ENCODE measurements at places on chromosomes 1 and 21. TPM values are rescaled to one million over a fixed set of nuclear protein-coding genes. Genes with fewer than 3 reads are reported as not detected.

DNA sequence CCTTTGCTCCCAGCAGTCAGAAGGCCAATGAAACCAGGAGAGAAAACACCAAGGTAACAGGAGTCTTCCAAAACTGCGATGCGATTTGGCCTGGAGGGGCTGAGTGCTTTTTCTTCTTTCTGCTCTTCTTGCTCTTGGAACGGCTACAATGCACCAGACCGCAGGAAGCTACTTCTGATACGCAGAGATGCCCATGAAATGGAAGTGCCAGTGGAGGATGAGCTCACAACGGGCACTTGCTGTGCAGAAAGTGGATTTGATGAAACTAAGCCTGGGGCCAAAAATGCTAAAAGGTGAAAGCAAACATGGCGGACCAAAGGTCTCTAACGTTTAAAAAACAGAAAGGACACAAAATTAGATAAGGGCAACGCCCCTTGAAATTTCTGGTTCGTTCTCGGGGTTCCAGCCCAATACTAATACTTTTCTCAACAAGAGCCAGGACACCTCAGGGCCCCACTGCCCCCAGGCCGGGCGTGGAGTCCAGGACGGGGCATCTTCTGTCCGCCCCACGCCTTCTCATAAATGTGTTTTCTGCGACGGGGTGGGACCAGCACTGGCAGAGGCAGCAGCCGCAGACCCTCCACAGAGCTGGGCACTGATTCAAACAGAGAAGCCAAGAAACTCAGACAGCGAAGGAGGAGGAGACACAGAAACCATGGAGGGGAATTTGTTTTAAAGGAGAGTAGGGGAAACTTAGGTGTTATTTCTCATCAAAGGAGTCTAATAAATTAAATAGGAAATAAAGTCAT lies 101.3 kb downstream of the CRYAA start:
- DNase-seq: peak; percentile 51

DNA sequence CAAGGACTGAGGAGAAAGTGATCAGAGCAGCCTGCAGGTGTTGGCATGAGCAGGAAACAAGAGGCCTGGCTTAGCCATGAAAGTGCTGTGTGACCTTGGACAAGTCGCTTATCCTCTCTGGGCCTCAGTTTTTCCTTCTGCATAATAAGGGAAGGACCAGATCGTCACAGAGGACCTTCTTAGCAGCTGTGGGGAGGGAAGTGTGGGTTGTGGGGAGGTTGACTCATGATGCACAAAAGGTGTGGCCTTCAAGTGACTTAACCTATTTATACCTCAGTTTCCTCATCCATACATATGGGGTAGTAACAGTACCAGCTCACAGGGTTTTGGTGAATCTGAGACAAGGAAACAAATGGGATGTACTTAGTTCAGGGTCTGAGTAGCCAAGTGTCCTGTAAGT lies 658.8 kb downstream of the MATN1 start:
- peak; percentile 15 for DNase-seq

Gene FOXO6
- 0.43 TPM for total RNA-seq

GRCh38 chr1:172145231-172145651 lies 275.2 kb upstream of the C1orf105 start:
- DNase-seq: no peak

- DNase-seq: peak; percentile 53
Observed at GRCh38 chr1:54377040-54377691, 29.0 kb downstream of the SSBP3 start.

Gene PCSK9
- total RNA-seq: 23.5 TPM

DNA sequence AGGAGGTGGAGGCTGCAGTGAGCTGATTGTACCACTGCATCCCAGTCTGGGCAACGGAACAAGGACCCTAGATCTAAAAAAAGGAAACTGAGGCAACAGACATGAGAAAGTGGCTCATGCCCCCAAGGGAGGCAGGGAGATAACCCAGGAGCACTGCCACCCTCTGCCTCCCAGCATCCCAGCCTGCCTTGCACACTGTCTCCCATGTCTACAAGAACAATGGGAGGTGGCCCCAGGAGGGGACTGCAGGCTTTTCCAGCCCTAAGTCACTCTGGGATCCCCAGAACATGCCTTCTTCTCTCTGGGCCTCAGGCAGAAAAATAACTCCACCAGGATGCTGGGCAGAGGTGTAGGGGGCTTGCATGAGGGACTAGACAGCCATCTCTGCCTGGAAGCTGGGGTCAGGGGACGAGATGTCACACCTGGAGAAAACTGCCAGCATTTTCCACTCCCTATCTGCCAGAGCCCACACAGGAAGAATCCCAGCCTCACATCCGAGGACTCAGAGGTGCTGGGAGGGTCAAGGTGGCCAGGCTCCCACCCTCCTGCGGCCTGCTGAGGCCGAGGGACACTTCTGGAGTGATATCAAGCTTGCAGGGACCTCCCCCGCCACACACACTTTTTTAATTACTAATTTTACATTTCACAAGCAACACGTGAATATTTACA lies 21.4 kb downstream of the RUNX3 start:
- DNase-seq: peak; percentile 27

Gene CLCA1
- not detected for total RNA-seq

Gene PLA2G2D
- not detected for total RNA-seq

Gene TMPRSS15
- not detected for total RNA-seq

Gene SESN2
- total RNA-seq: 15.6 TPM

GRCh38 chr1:205054013-205054412 lies 11.0 kb downstream of the CNTN2 start:
- no peak for DNase-seq

GRCh38 chr1:101051688-101052638 lies 26.4 kb upstream of the DPH5 start:
- no peak for DNase-seq

DNA sequence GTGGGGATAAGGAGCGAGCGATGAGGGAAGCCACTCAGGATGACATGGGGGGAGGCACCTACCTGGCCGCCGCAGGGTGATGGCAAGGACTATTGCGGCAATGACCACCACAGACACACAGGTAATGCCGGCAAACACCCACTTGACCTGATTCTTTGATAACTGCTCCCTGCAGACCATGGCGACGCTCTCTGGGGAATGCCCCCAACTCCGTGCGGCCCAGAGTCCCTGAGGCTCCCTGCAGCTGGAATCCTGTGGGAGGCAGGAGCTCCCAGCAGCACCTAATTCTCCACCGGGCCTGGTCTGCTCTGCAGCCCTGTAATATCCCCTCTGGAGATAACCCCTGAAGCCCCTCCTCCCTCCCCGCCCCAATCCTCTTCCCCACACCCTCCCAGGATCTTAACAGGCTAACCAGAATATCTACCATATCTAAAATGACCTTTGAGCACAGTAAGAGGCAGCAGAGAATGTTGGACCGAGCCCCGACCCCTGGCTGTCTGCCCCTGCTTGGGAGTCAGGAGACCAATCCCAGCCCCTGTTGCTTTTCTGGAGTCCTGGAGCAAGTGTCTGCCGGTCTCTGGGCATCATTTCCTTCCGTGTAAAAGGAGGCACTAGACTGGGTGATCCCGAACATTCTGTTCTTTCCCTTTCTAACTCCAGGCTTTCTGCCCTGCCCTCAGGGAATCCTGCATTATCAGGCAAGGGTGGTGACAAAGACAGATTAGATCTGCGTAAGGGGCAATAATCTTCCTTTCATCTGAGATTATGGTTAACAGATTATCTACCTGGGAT lies at the start of gene FAM151A:
FAM151A (minus strand) TSS at position 310 of the 792 bp plus-strand sequence; CDS start at position 180, 130 bp downstream.
- DNase-seq: no peak

Gene IQGAP3
- total RNA-seq: 1.3 TPM

DNA sequence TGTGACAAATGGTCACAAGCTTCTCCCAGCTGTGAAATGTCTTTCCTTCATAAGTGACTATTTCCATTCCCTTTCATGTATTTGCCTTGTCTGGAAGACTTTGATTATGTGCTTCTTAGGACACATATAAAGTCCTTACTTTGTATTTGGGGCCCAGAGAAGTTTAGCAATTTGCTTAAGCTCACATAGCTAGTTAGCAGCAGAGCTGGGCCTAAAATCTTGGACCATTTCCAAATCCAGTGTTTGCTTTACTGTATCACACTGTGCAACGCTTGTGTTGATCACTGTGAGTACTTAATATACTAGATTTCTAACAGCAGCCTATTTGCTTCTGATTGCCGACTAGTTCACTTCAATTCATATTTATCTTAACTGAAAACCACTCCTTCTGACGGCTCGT lies 2.2 kb upstream of the KCNA3 start:
- no peak for DNase-seq

- peak; percentile 73 for DNase-seq
Observed at GRCh38 chr1:247407180-247407616, 8.8 kb upstream of the NLRP3 start.

Gene TRNP1
- 16.2 TPM for total RNA-seq

GRCh38 chr1:177786176-177786745 lies 183.6 kb downstream of the SEC16B start:
- DNase-seq: no peak

DNA sequence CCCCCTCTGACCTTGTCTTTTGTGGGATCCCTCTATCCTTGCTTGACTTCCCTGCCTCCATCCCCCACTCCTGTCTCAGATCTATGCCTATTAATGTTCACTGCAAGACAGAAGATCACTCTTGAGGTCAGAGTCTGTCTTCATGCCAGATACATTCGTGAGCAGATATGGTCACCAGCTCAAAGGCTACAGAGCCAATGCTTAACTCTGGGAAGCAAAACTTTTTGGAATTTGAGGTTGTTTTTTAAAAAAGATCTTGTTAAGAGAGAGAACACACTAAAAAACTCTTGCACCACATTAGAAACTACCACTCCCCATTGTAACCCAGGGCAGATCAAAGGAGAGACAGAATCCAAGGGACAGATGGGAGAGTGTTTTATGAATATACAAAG lies 17.1 kb upstream of the A3GALT2 start:
- no peak for DNase-seq

DNA sequence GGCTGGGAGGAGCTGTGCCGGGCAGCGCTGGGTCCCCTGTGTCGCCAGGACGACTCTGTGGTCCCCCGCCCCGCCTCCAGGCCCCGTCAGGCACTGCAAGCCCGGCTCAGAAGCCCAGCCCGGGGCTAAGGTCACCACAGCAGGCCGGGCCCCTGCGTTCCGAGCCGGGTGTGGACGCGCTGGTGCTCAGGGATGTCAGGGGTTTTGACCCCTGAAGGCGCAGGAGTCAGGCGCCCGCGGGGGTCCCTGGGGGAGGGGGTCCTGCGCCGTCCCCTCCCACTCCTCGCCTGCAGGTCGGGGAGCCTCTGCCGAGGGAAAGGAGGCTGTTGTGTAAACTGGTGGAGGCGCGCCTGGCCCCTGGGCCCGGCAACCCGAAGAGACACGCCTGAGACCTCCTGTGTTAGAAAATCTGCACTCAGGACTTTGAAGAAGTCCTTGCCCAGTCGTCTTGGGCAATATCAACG lies 23.7 kb upstream of the TMEM54 start:
- no peak for DNase-seq

DNA sequence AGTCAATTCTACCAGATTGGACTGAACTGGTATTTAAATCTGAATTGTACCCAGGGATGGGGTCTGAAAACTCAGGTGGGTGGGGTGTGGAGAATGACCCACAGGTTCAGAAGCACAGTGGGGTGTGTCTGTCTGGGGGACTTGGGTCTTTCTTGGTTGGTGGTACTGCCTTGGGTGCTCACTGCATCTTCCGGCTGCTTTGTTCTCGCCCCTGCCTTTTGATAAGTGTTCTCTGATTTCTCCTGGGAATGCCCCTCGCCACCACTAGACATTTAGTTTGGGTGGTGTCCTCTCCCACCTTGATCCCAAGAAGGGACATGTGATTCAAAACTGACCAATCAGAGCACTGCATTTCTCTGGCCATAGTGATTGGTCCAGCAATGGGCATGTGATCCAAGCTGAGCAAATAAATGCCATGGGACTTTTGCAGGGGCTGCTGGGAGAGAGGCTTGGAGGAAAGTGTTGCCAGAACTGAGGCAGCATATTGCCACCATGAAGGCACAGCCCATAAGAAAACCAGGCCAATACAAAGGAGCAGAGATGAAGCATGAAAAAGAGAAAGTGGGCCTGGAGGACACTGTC lies 270.5 kb downstream of the NPHP4 start:
- no peak for DNase-seq

DNA sequence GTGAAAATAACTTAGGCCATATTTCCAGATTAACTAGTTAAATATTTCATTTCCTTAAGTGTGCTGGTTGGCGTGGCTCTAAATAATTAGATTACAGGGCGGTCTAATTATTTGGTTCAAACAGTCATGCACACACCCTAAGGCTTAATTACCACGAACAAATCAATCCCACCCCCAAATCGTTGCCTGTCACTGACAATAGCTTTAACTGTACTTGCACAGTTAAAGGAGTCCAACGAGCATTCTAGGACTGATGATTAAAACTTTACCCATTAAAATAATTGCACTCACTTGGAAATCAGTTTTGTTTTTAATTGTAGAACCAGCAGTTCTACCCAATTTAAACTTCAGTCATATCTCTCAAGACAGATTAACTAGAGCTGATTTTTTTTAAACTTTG lies 1.5 kb upstream of the POU2F1 start:
- DNase-seq: no peak

Gene LRRN2
- 3.2 TPM for total RNA-seq

DNA sequence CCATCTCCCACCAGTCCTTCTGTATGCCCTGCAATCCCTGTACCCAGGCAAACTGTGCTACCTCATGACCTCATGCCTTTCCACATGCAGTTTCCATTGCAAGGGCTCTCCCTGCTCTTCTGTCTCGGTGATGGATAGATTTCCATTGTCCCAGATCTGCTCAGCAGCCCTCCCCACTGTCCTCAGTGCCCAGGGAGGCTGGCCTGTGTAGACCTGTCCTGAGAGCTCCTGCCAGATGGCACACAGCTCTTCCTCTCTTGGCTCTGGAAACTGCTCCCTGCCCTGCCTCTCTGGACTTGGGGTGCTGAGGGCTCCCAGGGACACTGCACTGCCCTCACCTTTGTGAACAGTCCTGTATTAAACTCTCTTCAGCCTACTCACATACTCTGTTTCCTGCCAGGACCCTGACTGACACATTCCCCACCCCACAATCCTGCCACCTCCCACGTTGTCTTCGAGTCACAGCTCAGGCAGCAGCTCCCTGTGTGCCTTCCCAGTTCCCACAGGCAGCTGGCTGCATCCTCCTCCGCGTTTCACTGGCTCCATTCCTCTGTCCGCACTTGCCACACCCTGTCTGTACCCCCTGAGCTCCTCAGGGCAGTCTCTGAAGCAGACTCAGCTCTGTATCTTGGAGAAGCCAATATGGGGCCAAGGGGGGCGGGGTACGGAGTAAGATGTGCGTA lies 57.0 kb downstream of the SPATA46 start:
- no peak for DNase-seq

Gene RNU1-4
- 6,622 TPM for total RNA-seq

Gene RNF186
- total RNA-seq: not detected

Gene OPRD1
- total RNA-seq: not detected

DNA sequence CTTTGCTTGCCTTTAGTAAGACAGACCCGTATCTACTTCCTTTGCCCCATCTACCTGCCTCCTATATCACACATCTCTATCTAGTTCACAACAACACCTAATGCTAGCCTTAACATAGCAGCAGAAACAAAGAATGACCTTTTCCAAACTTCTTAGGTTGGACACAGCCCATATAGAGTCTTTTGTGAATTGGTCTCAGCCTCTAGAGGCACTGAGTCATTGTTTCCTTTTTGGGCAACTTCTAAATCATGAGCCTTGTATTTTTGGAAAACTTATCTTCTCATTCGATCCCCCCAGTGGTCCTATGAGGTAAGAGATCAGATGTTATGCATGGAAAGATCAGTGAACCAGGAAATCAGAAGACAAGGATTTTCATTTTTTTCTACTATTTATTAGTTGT lies 679.4 kb upstream of the USP24 start:
- DNase-seq: no peak

- DNase-seq: no peak
Observed at GRCh38 chr1:72482736-72483413, 200.5 kb upstream of the NEGR1 start.

Data from upper lobe of right lung (tissue), 1 donor.